ENCODE measurements at places on chromosomes 2 and 18. TPM values are rescaled to one million over a fixed set of nuclear protein-coding genes. Genes with fewer than 3 reads are reported as not detected.

Gene TMEM182
- total RNA-seq, result 4.0 TPM

Gene KRTCAP3
- 0.39 TPM for total RNA-seq

Gene ZNF638
- 66.6 TPM for total RNA-seq

Gene PIK3C3
- total RNA-seq, result 15.0 TPM

Gene MC5R
- total RNA-seq, result not detected

Gene C2orf78
- total RNA-seq, result not detected

Gene CFLAR
- total RNA-seq, result 99.9 TPM

Gene RFX8
- total RNA-seq, result not detected

Gene TSPYL6
- total RNA-seq, result not detected

Gene CLEC4F
- total RNA-seq, result not detected

Gene MYO5B
- 8.7 TPM for total RNA-seq

Gene LRRTM1
- not detected for total RNA-seq

Gene CELF4
- not detected for total RNA-seq

Gene TEKT4
- not detected for total RNA-seq

Gene UGT1A4
- 0.07 TPM for total RNA-seq

Gene CAPN14
- total RNA-seq, result not detected

Gene TFCP2L1
- 24.2 TPM for total RNA-seq

Gene TMEM214
- 47.0 TPM for total RNA-seq

Gene ALPG
- 0.71 TPM for total RNA-seq

Gene CDK5R2
- total RNA-seq, result 8.8 TPM

Gene RBM44
- 0.09 TPM for total RNA-seq

Gene ANKRD30BL
- not detected for total RNA-seq

Gene TCF7L1
- total RNA-seq, result 11.6 TPM

Gene PAIP2B
- 0.33 TPM for total RNA-seq

Gene PLGLB2
- 0.11 TPM for total RNA-seq

Gene SERPINB7
- 2.0 TPM for total RNA-seq

Gene EML6
- total RNA-seq, result 1.2 TPM

Gene TEX44
- total RNA-seq, result not detected

Gene PIEZO2
- 0.70 TPM for total RNA-seq

Gene IL1RL2
- not detected for total RNA-seq

Gene SOWAHC
- 9.2 TPM for total RNA-seq

Gene ICA1L
- total RNA-seq, result 1.3 TPM

Gene ATRAID
- 203 TPM for total RNA-seq

Gene THADA
- 23.8 TPM for total RNA-seq

Gene CFC1
- total RNA-seq, result not detected

Gene HAUS1
- total RNA-seq, result 36.9 TPM

Gene LRRFIP1
- 85.8 TPM for total RNA-seq

Gene BUB1
- 45.1 TPM for total RNA-seq

Gene C2orf72
- 7.8 TPM for total RNA-seq

Gene PARD6G
- total RNA-seq, result 1.8 TPM
